ENCODE measurements at places on chromosomes 3 and 15.
A peak's percentile ranks its signal among the peaks of the same experiment; 100 is the strongest.

DNA sequence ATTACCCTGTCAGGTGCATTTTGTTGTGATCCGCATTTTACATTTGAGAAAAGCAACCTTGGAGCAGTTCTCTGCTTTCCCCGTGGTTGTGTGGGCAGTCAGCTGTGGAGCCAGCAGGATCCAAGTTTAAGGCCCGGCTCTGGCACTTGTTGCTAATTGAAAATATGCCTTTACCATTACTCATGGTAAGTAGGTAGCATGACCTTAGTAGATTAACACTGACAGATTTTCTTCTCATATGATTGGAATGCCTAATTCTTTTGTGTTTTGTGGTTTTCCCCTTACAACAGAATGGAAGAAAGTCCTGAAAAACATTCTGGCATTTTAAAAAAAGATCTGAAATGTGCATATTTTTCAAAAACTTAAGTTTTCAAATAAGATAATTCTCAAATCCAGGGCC lies 246.5 kb upstream of the LRRN1 start:
- DNase-seq = no peak

- DNase-seq = no peak
Observed at GRCh38 chr15:63371297-63371918, 10.2 kb downstream of the CA12 start.

DNA sequence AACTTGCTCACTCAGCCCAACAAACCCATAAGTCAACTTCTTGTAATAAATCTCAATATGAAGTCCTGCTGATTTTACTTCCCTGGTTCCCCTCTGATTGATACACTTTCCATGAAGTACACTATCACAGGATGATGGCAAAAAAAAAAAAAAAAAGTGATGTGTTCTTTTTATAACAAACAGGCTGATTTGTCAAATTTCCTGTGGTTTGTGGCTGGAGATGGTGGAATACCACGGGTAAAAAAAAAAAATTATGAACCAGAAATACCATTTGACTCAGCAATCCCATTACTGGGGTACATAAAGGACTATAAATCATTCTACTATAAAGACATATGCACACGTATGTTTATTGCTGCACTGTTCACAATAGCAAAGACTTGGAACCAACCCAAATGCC lies 10.7 kb upstream of the SERPINI2 start:
- DNase-seq = no peak

- no peak for DNase-seq
Observed at GRCh38 chr15:68103603-68104002, 49.5 kb downstream of the PIAS1 start.

DNA sequence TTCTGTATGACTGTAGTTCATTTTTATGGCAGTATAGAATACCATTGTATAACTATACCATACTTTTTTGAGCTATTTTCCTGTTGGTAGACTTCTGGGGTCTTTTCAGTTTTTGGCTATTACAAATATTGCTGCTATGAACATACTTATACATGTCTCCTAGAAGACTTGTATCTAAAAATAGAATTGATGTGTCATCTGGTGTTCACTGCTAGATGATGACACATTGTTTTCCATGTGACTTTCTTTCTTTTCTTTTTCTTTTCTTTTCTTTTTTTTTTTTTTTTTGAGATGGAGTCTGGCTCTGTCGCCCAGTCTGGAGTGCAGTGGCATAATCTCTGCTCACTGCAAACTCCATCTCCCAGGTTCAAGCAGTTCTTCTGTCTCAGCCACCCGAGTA lies 69.8 kb downstream of the SH3GL3 start:
- no peak for DNase-seq

DNA sequence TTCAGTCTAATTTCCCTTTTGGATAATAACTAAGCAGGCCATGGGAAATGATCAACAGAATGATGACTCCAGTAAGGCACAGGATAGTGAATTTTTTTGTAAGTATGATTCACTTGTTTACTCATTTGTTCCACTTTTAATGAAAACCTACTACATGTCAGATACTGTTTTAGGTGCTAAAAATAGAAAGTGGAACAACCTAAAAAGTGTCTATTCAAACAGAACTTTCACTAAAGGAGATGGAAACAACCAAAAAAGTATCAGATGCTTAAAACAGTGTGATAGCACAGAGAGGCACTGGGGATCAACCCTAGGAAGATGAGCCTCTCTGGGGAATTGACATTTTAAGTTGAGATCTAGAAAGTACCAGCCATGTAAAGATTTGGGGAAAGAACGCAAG lies 11.1 kb downstream of the RYK start:
- DNase-seq = no peak

GRCh38 chr3:15903164-15903563 lies 105.4 kb upstream of the ANKRD28 start:
- DNase-seq = no peak

GRCh38 chr3:15288331-15289035 lies 43.9 kb downstream of the SH3BP5 start:
- DNase-seq = peak; percentile 37

DNA sequence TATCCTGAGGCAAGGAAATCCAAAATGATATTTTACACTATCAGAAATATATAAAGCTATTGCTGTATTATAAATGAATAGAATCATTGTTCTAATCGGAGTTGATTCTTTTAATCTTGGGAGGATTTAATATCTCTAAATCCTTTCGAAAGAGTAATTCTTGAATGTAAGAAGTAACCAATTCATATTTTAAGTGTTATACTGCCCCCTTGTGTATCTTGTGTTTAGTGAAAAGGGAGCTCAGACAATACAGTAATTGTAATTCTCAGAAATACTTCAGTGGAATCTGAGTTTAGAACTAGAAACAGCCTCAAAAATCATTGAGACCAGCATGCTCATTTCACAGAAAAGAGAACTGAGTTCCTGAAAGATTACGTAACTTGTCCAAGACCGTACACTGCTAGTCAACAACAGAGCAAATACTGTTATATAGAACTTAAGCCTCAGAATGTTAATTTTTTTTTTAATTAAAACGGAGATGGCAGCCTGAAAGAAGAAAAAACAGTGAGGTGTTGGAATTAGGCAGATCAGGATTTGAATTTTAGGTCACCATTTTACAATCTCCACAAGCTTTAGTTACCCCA lies 42.9 kb downstream of the PLCH1 start:
- DNase-seq = no peak

DNA sequence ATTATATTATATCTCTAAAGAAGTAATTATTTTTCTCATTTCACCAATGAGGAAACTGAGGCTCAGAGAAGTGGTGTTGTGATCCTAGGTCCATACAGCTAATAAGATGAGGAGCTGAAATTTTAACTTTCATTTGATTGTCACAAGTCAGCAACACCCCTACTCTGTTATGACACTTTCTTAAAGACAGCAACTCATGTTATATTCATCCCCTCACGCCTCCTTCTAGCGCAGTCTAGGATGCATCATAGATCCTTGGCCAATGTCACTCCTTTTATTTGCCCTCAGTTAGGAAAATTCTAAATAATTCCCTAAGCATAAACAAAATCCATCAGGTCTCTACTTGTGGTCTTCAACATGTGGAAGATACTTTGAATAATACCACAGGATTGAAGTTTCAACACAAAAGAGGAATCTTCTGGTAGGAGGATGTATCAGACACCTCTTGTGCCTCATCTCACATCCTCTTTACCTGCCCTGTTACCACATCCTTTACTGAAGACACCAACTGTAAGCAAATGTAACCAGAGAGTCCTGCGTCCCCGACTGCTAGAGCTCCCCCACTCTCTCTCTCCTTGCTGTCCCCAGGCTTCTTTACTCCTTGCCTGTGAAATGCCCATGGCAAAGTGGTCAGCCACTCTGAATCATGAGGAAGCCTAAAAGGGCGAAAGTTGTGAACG lies 53.7 kb downstream of the TRIM42 start:
- no peak for DNase-seq

GRCh38 chr15:95449230-95449628 lies 881.3 kb upstream of the NR2F2 start:
- no peak for DNase-seq

DNA sequence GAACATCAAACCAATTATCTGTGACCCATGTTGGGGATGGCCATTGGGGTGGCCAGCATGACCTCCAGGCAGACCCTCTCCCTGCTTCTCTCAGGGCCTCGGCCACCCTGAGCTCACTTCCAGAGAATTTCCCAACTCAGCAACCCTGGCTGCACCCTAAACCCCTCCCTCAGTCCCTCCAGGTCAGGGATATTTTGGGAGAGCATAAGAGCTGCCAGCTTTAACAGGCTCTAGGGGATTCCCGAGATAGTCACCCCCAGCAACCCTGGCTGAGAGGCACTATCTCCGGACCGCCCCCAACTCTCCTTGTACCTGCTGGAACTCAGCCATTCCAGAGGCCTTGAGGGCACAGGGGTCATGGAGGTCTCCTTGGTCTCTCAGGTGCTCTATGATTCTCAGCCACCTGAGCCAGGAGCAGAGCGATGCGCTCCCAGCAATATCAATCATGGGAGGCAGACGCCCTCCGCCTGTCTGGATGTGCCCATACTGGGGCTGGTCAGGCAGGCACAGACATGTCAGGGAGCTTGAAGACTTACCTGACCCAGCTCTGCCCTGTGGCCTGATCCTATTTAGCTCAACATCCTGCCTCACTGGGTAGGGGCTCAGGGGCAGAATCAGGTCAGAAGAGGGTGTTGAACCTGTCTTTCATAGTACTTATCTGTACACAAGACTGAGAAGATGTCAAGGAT lies 34.9 kb upstream of the CILP start:
- DNase-seq = no peak
